ENCODE measurements at places on chromosomes 1 and 21.

- peak; percentile 15 for DNase-seq
These were observed 110.9 kb downstream of the TOMM20 start for GRCh38 chr1:235017719-235018118.

DNA sequence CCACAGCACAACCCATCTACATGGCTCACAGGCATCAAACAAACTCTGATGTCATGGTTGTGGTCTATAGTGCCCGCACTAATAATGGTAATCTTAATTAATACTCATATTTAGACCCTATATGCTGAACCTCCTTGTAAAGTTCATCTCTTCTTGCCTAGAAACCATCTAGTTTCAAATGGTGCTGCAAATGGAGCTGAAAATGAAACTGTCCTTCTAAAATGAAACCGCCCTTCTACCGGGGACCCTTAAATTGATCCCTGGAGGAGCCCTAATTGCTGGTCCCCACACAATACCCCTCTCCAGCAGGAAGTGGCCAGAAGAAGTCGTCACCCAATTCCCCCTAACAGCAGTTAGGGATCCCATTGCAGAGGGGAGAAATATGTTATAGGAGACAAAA, 612.6 kb downstream of the MRPL39 start:
- no peak for DNase-seq

- DNase-seq = peak; percentile 76
These were observed 702.3 kb downstream of the BRINP3 start for GRCh38 chr1:189775343-189775742.

- no peak for DNase-seq
These were observed 10.9 kb upstream of the COL18A1 start for GRCh38 chr21:45393833-45394638.

DNA sequence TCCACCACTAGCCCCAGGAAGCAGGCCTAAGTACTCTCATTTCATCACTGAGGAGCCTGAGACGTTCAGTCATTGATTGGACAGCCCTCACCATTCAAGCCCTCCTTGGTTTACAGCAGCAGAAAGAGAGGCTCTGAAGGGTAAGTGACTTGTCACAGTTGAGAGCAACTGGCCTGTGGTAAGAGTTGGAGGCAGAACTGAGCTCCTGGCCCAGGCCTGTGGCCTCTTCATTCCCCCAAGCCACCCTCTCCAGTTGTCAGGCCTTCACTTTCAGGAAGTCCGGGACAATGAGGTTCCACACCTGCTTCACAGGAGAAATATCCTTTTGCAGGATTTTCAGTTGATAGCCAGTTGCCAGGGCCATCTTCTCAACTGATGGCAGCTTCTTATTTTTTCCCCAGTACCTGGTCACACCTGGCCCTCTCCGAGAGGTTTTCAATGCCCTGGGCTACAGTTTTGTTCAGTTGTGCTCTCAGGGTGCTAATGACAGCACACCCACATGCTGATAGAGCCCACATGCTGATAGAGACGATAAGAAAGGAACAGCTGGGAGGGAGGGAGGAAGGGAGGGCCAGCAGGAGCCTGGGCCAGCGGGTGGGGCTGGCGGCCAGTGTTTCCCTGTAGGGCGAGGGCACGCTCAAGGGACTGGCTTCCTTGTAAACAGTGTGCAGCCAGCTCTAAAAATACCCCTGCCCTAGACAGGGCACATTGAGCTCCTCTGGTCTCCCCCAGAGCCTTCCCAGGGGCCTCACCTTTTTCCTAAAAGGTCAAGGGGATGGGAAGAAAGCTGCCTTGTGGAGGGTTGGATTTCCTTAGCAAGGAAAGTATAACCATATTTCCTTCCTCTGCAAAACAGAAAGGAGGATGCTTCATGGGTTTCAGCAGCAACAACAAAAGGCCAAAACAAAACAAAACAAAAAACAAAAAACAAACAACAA, 112.7 kb upstream of the JUN start:
- no peak for DNase-seq

DNA sequence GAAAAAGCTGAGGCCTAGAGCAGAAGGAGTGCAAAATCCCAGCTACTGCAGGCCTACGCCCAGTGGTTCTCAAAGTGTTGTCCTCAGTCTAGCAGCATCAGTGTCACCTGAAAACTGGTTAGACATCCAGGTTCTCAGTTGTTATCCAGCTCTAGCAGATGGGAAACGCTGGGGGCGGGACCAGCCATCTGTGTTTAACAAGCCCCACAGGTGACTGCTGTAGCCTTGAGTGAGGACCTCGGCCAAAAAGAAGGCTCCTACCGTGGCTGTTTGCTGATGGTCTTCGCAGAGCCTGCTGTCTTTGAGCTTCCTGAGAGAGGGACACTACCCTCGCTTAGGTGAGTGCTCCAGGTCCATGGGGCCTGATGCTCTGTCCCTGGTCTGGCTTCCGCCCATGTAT, 69.7 kb downstream of the LRRN2 start:
- no peak for DNase-seq

All from HCEC 1CT (cell line).